SK-N-SH (cell line): ENCODE measurements at places on chromosomes 11 and 22. TPM values are rescaled to one million over a fixed set of nuclear protein-coding genes. Genes with fewer than 3 reads are reported as not detected.

IGF2 gene
- 0.05 TPM in 1 of 2 replicates, not detected in the other for polyA plus RNA-seq

OTOG gene
- polyA plus RNA-seq, result not detected in 2 replicates

GRCh38 chr22:32545801-32546200, 71.2 kb downstream of the FBXO7 start:
- no peak overlapping the region for H3K4me3 ChIP-seq
- no peaks in the 10 kb centered on the region for H3K4me1 ChIP-seq
- no peaks in the 10 kb centered on the region for H3K36me3 ChIP-seq
- H3K27ac ChIP-seq, result no peak overlapping the region
- DNase-seq, result no peak

GRCh38 chr22:44668190-44668885, 33.7 kb upstream of the PRR5 start:
- no peaks in the 10 kb centered on the region for H3K4me1 ChIP-seq
- no peaks in the 10 kb centered on the region for H3K36me3 ChIP-seq
- peak; percentile 90 for DNase-seq
- no peak overlapping the region; the same call in 1 of the 2 replicates for H3K27ac ChIP-seq
- H3K27me3 ChIP-seq, result no peaks in the 10 kb centered on the region; the same call in 1 of the 2 replicates
- peak overlapping the region; percentile 56 for H3K4me3 ChIP-seq

DNA sequence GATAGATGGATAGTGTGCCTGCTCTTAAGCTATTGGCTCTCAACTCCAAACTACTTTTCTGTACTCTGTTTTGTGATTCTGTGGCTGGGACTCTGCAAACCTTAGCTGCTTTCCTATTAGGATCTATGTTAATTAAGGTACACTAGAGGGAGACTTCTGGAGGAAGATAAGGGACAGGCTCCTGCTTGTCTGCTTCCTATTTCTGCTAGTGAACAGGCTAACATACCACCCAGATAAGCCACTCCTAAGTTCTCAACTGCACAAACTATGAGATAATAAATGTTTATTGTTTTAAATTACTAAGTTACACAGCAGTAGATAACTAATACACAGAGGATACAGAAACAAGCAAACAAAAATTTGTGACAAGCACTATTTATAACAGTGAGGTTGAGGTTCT, 10.2 kb upstream of the NXPE2 start:
- H3K36me3 ChIP-seq, result no peaks in the 10 kb centered on the region
- no peaks in the 10 kb centered on the region for H3K27me3 ChIP-seq
- no peaks in the 10 kb centered on the region for H3K4me1 ChIP-seq
- no peak for DNase-seq
- H3K27ac ChIP-seq, result no peak overlapping the region
- H3K4me3 ChIP-seq, result no peak overlapping the region

GRCh38 chr11:12150831-12151382, 40.5 kb downstream of the MICAL2 start:
- DNase-seq, result no peak
- no peaks in the 10 kb centered on the region for H3K27me3 ChIP-seq
- H3K36me3 ChIP-seq, result peaks cover 6% of the 10 kb centered on the region; the same call in 1 of the 2 replicates
- H3K4me1 ChIP-seq, result no peaks in the 10 kb centered on the region
- H3K27ac ChIP-seq, result peak overlapping the region; percentile 43

DNA sequence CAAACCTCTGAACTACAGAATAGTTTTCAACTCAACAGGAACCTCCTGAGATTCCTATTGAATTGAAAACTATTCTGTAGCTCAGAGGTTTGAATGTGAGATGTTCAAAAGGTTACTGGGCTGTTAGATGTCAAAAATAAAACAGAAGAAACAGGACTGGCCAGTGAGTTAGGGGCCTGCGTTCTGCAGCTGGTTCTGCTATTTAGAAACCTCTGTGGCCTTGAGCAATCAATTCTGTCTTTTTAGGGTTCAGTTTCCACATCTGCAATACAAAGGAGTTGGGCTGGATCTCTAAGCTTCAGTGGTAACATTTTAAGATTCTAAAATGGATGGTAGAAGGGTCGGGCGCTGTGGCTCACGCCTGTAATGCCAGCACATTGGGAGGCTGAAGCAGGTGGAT, 55.8 kb downstream of the CLMP start:
- no peak for DNase-seq
- H3K4me1 ChIP-seq, result peaks cover 14% of the 10 kb centered on the region

DNA sequence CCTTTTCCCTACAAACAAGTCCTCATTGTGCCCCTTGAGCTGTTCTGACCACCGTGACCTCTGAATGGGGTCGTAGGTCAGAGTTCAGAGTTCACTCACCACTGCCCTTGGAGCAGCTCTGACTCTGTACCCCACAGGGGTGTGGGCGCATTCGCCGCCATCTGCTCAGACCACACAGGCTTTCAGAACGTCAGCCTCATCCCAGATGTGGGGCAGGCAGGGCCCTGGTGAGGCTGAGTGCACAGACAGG, 14.8 kb upstream of the MUC5B start:
- DNase-seq, result no peak
- H3K4me3 ChIP-seq, result no peak overlapping the region
- no peaks in the 10 kb centered on the region for H3K4me1 ChIP-seq

DNA sequence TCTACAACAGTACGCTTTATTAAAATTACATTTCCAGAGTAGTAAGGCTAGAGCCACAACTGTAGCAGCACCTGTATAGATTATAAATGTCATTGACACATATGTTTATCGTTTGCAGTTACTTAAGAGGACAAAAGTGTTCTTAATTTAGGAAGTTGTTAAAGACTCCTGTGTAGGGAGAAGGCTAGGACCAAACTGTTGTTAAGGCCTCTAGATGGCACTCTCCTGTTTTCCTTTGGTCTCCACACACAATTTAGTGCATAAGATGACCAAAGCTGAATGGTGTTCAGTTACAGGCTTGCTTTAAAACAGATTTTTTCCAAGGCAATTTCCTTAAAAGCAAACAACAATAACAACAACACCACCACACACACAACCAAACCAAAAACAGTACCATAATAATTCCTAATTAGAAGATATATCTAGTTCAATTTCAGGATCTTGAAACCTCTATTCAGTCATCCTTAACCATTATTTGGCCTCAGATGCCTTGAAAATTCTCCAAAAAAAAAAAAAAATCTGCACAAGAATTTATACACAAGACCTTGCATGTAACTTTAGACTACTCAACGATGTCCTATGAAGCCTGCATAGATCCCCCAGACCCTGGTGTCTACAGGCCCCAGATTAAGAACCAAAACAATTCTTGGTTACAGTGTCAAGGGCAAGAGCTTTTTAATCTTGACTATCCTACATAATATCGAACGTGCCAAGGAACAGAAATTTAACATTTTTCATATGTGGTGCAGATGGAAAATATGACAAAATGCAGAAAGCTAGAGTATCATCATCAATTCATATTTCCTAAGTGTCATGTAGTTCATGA, 42.6 kb upstream of the APOA1 start:
- no peaks in the 10 kb centered on the region for H3K27me3 ChIP-seq
- no peak overlapping the region for H3K4me3 ChIP-seq
- H3K27ac ChIP-seq, result no peak overlapping the region
- no peaks in the 10 kb centered on the region; the same call in 1 of the 2 replicates for H3K4me1 ChIP-seq
- H3K36me3 ChIP-seq, result no peaks in the 10 kb centered on the region

DNA sequence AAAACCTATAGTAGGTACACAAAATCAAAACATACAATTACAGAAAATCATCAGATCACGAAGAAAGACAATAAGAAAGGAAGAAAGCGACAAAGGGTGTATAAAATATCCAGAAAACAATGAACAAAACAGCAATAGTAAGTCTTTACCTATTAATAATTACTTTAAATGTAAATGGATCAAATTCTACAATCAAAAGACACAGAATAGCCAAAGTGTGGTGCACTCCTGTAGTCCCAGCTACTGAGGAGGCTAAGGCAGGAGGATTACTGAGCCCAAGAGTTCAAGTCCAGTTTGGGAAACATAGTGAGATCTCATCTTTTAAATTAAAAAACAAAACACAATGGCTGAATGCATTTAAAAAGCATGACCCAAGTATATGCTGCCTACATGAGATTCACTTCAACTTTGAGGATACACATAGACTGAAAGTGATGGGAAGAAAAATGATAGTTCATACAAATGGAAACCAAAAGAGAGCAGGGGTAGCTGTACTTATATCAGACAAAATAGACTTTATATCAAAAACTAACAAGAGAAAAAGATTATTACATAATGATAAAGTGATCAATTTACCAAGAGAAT, 40.6 kb downstream of the ASCL2 start:
- no peak overlapping the region for H3K4me3 ChIP-seq
- no peak overlapping the region for H3K27ac ChIP-seq
- H3K27me3 ChIP-seq, result no peaks in the 10 kb centered on the region
- no peaks in the 10 kb centered on the region for H3K4me1 ChIP-seq
- H3K36me3 ChIP-seq, result no peaks in the 10 kb centered on the region
